ENCODE measurements at places on chromosomes 11 and 22. TPM values are rescaled to one million over a fixed set of nuclear protein-coding genes. Genes with fewer than 3 reads are reported as not detected.

GRCh38 chr22:31344578-31345330 lies 1.4 kb downstream of the PATZ1 start:
- no peak for DNase-seq

DNA sequence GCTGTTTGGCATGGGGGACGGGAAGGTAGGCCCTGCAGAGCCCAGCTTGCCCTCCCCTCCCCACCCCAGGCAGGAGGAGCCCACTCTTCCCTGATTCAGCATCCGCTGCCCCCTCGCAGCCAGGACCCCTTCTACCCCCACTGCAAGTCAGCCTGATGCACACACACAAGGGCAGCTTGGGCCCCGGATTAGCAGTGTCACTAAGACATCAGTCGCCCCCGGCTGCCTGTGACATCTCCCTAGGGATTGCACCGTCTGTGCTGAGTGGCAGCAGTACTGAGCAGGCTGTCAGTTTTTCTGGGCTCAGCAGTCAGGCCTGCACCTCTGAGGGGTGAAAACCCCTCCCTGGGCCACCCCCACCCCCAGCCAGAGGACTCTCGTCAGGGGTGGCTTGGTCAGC lies 30.4 kb upstream of the SYT7 start:
- no peak for DNase-seq

DNA sequence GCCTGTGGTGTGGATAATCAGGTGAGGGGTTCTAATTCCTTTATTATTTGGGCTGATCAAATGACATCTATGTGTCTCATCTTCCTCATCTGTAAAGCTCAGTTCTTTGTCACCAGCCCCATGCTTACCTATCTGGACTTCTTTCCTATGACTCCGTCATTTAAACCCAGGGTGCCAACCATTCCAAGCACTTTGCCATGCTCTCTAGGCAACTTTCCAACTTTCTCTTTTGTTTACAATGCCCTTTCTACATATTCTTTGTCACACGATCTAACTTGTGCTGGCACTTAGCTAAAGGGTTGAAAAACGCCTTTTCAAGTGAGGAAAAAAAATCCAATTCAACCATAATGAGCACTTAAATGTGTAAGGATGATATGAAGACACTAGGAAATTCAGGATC lies 27.9 kb downstream of the EXPH5 start:
- DNase-seq, result no peak

GRCh38 chr11:46855167-46855566 lies 9.1 kb upstream of the CKAP5 start:
- no peak for DNase-seq

GRCh38 chr11:133825666-133826065 lies 19.6 kb downstream of the SPATA19 start:
- no peak for DNase-seq

Gene CFAP300
- not detected for total RNA-seq
